Hematopoietic multipotent progenitor cell treated with erythropoietin and hydrocortisone succinate and interleukin-3 and kit ligand, for 15 days (in vitro differentiated cells): ENCODE measurements at places on chromosomes 7 and 10.

DNA sequence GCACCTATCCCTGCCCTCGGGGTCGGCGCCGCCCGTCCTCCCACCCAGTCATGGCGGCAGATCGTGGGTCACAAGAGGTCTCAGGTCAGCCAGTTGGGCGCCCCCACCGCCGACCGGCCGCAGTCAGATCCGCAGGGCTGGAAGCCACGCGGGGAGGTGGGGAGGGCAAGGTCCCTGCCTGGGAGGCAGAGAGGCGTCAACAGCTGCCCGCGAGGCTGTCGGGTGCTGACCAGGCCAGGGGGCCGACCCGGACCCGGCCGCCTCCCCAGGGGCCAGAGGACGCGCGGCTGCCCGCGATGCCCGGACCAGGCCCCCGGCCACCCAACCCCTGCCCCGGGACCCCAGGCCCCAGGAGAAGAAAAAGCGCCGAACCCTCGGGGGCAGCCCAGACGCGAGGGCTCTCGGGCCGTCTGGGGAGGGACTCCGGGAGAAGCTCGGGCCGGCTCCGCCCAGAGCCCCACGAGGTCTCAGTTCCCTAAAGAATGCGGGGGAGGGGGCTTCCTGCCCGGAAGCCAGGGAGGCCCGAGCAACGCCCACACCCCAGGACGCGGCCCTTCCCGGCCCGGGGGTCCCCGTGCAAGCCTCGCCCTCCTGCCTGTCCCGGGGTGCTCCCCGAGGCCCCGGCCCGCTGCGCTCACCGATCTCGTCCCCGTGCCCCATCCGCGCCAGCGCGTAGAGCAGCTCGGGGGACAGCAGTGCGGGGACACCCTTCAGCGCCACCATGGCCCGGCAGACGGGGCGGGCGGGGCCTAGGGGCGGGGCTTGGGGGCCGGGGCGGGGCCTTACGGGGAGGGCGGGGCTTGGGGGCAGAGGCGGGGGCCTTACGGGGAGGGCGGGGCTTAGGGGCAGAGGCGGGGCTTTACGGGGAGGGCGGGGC, at the start of gene FUOM:
Gene FUOM (minus strand): TSS at position 735 of the 877 bp plus-strand sequence. CDS start 12 bp downstream, at position 723.
- peak; percentile 30 for DNase-seq

DNA sequence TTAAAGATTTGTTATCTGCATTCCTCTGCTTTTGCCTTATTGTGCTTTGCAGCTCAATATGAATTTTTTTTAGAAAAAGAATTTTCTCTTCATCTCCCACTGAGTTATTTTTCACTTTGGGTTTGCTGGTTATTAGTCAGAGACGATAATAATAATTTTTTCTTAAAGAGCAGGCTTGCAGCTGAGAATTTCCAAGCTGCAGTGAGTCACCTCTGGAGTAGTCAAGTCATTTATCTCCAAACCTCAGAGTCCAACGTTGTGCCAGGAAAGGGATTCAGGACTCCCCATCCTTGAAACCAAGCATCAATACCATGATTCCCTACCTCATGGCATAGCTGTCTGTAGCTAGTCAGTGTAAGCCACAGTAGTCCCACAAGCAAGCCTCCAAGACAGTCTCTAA, 15.2 kb upstream of the EGR2 start:
- DNase-seq: no peak

DNA sequence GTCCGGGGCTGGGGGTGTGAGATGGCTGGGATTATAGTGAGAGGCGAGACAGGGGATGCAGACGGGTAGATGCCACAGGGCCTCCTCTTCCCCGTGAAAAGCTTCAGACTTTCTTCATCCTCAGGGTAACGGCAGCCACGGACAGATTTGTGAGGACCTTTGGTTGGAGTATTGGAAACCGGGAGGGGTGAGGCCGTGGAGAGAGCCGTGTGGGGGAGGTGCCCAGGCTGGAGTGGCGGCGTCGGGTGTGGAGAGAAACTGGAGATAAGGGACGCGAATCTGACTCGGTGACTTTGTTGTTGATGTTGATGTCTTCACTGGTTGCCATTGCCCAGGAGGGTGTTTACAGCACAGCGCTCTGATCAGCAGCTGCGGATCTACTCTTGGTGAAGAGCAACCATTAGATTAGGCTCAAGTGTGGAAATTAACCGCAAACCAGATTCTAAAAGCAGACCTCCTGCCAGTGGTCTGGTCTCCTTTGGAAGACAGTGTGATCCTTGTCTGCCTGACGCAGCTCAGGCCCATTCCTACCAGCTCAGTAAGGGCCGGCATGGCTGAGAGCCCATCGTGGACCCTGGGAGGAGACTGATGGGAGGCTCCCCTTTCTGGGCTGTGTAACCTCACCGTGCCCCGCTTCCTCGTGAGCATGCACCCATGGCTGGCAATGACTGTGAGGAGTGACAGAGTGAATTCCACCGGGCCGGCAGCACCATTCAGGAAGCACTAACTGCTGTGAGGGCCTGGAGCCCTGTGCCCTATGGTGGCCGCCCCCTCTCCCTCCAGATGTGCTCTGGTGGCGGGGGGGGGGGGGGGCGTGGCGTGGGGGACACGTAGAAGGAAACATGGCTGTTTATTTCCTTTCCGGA, 90.3 kb downstream of the INPP5A start:
- peak; percentile 22 for DNase-seq

- no peak for DNase-seq
Observed at GRCh38 chr7:756231-756927, 29.3 kb upstream of the PRKAR1B start.

DNA sequence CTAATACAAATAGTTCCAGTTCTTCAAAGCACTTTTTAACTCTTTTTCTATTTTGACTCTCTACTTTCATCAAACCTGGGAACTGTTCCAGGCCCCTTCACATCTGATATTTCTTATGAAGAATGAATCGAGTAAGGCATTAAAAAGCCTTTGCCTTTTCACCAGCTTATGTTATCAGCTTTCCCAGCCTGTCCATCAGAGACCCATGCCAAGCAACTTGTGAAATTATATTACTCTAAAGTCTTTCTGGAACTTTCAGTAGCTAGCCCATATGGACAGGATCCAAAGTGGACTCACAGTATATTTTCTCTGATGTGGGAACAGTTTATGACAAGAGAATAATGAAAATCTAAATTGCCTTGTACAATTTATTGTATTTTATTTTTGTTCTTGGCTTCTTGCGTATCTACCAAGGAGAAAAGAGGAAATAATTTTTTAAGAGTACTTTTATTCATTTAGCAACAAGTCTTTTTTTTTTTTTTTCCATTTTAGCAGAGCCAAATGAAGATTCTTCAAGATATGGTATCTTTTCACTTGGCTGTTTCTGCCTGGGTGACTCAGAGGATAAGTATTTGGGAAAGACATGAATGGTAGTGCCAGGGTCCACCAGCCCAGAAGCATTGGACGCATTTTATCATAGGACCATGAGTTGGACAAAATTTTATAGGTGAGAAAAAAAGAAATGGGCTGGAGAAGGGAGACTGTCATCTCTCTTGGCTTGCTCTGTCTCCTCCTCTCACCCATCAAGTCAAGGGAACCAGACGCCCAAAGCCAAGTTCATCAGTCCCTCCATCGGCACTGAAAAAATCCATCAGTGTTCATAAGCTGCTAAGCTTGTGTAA, 195.8 kb upstream of the NEBL start:
- no peak for DNase-seq

- DNase-seq: no peak
Observed at GRCh38 chr7:19920705-19921104, 147.3 kb upstream of the TMEM196 start.

DNA sequence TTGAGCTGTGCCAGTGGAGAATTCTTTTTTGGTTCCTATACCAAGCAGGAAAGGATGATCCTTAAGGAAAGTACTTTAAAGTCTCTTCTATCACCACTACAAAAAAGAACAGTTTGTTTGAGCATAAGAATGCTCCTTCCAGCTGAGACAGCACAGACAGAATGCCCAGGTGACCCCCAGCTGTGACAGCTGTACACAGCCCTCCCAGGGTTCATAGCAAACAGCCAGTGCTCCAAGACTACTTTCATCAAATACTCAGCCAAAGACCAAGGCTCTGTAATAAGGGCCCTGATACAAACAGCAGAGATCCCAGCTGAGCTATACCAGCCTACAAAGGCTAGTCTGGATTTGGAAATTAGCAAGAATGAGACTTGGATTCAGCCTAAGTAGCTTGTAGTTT, 65.7 kb downstream of the NXPH1 start:
- no peak for DNase-seq

DNA sequence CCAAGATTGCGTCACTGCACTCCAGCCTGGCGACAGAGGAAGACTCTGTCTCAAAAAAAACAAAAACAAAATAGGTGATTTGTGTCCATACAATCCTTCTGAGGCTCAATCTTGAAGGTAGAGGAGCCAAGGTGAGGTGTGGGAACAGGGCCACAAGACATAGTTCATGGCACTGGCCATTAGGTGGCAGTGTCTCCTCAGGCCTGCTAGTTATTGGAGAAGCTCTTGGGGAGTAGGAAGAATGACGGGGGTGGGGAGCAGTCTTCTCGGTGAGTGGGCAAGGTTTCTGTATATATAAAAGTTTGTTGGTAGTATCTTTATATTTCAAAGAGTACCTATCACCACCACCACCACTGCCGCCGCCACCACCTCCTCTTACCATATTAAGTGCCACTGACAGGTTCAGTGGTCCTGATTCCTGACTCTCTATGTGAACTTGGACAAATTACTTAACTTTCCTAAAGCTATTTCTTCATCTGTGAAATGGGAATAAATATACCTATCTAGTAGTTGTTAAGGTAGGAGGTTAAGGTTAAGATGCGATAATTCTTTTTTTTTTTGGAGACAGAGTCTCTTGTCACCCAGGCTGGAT, 24.0 kb downstream of the CCSER2 start:
- DNase-seq: peak; percentile 58

GRCh38 chr10:110305767-110306451, 1.2 kb upstream of the SMNDC1 start:
- peak; percentile 71 for DNase-seq
